ENCODE measurements at places on chromosomes 12 and 14.
A peak's percentile ranks its signal among the peaks of the same experiment; 100 is the strongest.

DNA sequence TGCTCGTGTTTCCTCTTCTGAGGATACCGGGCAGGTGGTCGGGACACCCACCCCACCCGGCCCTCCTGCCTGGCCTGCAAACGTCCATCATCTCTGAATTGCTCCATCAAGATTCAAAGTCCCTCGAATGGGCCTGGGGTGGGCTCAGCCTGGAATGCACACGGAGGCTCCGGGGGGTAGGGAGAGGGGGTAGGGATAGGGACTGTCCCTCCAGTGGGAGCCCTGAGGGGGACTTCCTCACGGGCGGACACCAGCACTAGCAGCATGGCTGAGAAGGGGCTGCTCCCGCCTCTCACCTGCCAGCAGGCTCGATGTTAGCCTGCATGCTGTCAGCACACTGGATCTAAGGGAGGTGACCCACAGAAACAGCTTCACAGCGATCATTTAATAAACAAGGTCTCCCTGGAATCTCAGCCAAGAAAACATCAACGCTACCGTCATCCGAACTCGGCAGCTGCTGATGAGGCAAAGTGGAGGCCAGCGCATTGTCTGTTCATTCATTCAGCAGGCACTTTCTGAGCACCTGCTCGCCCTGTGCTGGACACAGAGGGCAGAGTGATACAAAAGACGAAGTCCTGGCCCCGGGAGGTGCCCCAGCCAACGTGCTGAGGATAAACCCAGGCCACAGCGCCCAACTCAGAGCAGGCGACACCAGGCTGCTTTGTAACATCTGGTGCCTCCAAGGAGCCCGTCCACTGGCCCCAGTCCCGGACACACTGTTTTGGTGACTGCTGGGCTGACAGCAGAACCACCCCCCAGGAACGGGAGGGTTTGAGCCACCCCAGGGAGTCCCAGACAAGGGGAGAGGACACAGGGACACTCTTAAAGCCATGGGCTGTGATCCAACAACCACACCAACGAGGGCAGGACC, 6.3 kb downstream of the TMEM179 start:
- no peak for DNase-seq

GRCh38 chr12:48629541-48629940, 52.5 kb downstream of the KANSL2 start:
- no peak for DNase-seq

- peak; percentile 25 for DNase-seq
Observed at GRCh38 chr14:87944987-87945604, 47.9 kb downstream of the GALC start.

- no peak for DNase-seq
Observed at GRCh38 chr12:24929953-24930352, 18.9 kb downstream of the BCAT1 start.

DNA sequence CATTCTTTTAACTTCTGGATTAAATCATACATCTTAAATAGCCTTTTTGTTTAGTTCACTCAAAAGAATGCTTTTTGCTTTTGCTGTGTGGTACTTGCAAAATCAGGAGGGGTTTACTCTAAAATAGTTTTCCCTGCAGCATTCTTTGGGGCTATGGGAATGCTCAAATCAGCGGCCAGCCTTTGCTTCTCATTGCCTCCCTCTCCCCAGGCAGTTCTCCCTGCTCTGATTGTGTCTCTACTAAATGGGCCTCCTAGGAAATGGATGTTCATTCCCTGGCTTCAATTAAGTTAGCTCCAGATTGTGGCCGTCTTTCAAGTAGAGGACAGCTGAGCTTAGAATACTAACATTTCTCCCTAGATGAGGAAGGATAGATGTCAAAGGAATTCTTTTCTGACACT, 4.4 kb downstream of the TULP3 start:
- DNase-seq, result no peak

Measured in NT2/D1 (cell line).